Activated CD4-positive, alpha-beta T cell treated with anti-CD3 and anti-CD28 coated beads for 36 hours (primary cell): ENCODE measurements at places on chromosomes 1 and 21.
A peak's percentile ranks its signal among the peaks of the same experiment; 100 is the strongest.

DNA sequence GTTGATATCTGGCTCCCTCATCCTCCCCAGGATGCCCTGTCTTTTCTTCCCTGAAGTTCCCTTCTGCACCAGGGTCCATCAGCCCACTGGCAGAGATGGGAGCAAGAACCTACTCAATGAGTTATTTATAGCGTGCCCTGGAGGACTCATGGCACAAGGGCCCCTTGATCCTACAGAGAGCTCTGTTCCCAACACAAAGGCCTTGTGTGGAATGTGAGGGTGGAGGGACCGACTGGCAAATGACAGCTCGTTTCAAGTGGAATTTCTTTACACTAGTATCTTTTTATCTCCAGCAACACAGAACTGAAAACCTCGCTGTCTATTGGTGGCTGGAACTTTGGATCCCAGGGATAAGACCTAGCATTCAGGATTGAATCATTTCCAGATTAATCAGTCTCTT lies 22.4 kb downstream of the CHI3L2 start:
- DNase-seq = no peak

- DNase-seq = no peak
Measured at GRCh38 chr1:234777856-234778220, 167.9 kb upstream of the IRF2BP2 start.

- no peak for DNase-seq
Measured at GRCh38 chr1:162873671-162874666, 13.0 kb upstream of the CCDC190 start.

- DNase-seq = no peak
Measured at GRCh38 chr1:248521856-248522255, 14.0 kb downstream of the OR2G6 start.

GRCh38 chr1:233364695-233365539 lies 37.4 kb downstream of the MAP3K21 start:
- no peak for DNase-seq

GRCh38 chr1:196858811-196859210 lies 29.0 kb upstream of the CFHR4 start:
- no peak for DNase-seq

- DNase-seq = no peak
Measured at GRCh38 chr1:36402504-36402890, 4.8 kb upstream of the LSM10 start.

- DNase-seq = no peak
Measured at GRCh38 chr1:204344665-204345355, 14.9 kb downstream of the PLEKHA6 start.

- DNase-seq = no peak
Measured at GRCh38 chr1:225651872-225652728, 823 bp downstream of the ENAH start.

DNA sequence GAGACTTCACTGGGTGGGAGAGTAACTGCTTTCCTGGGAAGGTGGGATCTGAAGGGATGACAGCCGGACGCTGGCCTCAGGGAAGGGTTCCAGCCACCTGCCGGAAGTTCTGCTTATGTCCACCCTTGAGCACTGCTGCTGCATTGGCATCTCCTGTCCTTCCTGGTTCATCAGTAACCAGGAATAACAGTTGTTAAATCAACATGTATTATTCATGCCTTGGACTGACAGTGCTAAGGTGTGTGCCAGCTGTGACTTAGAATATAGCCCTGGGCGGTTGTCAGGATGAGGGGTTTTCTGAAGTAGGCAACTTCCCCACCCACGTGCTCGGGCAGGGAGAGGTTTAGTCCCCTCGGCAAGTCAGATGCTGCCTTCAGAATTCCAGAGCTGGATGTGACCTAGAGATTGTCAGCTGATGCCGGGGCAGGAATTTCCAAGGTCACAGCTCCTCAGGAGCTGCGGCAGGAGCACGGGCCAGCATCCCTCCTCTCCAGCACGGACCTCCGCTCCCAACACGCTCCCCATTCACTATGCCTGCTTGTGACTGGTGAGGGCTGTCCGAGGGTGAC lies 17.9 kb downstream of the CLDN14 start:
- no peak for DNase-seq

DNA sequence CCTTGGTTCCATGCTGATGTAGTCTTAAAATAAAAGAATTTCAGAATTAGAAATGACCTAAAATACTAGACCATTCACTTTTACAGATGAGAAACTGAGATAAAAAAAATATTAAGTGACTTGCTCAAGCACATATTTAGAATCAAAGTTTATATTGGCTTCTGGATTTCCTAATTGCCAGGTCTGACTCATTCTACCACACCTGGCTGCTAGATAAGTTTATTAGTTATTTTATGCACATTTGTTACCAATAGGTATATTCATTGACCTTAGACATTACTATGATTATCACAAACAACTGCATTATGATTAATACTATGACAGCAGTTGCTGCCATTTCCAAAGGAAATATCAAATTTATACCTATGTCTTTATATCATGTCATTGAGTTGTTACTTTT lies 497.5 kb downstream of the RWDD3 start:
- DNase-seq = no peak

DNA sequence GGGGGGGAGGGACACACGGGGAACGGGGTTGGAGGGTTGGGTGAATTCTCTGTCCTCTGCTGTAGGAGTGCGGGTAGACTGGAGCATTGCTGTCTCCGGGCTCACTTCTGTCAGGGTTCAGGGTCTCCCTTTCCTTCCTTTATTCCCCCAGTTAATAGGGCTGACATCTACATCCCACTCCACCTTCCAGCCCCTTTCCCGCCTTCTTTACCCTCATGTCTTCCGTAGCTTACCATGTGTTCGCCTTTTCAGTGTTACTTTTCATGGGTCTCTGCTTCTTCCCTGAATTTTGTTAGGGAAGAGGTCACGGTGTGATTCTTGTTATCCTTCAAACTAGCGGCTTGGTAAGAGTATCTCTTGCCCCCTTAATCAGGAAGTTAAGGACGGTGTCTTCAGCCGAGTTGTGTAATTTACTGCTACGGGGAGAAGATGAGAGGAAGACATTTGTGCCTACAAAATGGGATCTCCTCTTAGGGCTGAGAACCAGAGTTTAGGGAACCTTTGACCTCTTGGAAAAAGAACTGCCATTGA lies 917 bp downstream of the RAP1A start:
- DNase-seq = no peak

- DNase-seq = no peak
Measured at GRCh38 chr1:220335668-220336067, 63.4 kb upstream of the RAB3GAP2 start.

DNA sequence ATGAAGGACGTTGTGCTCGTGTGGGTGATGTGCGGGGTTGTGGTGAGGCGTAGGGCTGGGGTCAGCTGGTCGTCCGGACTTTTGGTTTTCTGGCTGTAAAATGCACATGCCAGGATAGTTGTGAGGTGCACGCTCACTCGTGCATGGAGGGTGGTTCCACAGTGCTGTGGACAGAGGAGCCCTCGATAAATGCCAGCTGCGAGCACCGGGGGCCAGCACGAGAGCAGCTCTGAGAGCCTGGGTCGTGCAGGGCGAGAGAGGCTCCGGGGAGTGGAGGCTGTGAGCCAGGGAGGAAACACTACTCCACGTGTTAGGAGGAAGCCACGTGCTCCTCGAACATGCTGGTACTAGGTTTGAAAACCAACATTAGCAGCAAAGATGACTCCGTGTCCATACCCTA lies 39.4 kb downstream of the COL18A1 start:
- no peak for DNase-seq

GRCh38 chr1:23611601-23612327 lies 52.5 kb upstream of the ID3 start:
- DNase-seq = no peak

DNA sequence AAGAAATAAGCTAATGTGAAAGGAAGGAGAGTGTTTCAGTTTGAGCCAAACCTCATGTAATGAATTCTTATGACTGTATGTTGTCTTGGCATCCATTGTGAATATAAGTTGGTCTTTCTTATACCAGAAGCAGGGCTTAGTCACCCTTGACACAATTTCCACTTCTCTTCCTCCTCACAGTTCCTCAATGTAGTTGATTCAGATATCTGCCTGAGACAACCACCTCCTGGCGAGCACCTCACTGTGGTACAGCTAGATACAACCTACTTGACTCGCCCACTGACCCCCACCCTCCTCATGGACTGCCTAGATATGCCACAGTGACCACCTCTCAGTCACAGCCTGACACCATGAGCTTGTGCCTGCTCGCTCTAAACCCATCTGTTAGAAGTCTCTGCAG lies 45.6 kb downstream of the KYAT3 start:
- peak; percentile 41 for DNase-seq

GRCh38 chr1:159068886-159069285 lies 7.7 kb downstream of the AIM2 start:
- no peak for DNase-seq

GRCh38 chr1:6500544-6501278 lies 9.2 kb upstream of the PLEKHG5 start:
- DNase-seq = no peak

GRCh38 chr1:39995973-39996393 lies 41.0 kb downstream of the MFSD2A start:
- peak; percentile 14 for DNase-seq

DNA sequence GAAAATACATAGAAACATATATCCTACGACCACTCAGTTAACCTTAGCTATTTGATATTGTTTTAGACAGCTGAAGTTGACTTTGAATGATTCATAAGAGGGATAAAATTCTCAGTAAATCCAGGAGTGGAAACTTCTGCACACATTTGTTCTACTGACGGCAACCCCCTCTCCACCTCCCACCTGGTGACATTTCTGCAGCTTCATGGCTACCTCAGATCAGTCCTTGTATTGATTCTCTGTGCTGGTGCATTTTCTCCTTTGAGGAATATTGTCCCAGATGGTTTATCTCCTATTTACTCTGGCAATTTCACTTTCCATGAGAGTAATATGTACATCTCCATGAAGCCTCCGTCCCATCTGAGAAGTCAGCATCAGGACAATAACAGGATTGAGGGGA lies 57.7 kb upstream of the COA6 start:
- DNase-seq = peak; percentile 59

DNA sequence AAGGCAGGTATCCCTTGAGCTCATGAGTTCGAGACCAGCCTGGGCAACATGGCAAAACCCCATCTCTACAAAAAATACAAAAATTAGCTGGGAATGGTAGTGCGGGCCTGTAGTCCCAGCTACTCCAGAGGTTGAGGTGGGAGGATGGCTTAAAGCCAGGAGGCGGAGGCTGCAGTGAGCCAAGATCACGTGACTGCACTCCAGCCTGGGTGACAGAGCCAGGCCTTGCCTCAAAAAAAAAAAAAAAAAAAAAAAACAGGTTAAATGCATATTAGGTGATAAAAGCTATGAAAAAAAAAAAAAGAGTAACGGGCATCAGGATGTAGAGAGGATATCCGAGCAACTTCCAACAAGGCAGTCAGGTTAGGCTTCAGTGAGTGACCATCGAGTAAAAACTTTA lies 2.8 kb upstream of the SRRM1 start:
- DNase-seq = no peak

DNA sequence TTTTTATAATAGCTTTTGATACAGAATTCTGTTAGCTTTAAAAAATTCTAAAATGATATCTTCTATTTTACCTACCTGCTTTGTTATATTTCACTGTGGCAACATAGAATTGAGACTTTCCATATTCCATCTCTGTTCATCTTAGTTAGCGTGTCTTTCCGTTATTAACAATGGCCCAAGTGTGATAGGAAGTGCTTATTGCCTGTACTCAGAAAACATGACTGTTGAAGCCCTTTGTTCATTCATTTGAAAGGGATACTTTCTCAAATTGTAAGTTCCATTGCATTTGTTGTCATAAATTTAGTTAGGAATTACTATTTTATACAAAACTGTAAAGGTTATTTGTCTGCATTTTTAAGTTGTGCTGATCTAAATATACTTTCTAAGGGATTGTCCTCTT lies 73.1 kb downstream of the LAMC1 start:
- no peak for DNase-seq

DNA sequence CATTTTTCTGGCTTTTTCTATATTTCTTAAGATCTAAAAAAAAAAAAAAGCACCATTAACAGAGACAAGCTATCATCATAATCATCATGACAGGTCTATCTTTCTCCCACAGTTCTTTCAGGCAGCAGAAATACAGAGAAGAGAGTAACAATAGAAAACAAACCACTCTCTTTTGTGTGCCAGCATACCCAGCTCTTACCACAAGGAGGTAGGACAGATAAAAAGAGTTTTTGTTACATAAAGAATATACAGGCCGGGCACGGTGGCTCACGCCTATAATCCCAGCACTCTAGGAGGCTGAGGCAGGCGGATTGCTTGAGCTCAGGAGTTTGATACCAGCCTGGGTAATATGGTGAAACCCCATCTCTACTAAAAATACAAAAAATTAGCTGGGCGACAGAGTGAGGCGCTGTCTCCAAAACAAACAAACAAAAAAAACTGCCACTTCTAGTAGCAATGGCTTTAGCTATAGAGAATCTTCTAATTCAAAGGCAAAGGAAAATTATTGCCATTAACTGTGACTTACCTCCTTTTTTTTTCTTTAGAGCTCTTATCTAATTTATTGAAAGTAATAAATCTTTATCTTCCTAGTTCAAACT lies 39.7 kb downstream of the ANKRD13C start:
- DNase-seq = no peak

DNA sequence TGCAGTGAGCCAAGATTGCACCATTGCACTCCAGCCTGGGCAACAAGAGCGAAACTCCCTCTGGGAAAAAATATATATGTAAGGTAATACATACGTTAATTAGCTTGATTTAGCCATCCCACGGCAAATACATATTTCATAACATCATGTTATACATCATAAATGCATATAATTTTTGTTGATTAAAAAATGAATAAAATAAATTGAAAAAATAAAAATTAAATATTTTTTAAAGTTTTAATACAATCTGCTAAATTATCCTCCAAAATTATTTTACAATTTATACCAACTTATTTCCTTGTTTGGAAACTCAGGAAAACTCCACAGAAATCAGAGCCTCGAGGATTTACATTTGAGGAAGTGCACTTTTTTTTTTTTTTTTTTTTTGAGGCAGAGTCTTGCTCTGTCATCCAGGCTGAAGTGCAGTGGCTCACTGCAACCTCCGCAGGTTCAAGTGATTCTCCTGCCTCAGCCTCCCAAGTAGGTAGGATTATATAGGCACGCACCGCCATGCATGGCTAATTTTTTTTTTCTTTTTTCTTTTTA lies 12.6 kb upstream of the IPO9 start:
- DNase-seq = no peak

- no peak for DNase-seq
Measured at GRCh38 chr1:17575797-17576518, 36.5 kb downstream of the ARHGEF10L start.

DNA sequence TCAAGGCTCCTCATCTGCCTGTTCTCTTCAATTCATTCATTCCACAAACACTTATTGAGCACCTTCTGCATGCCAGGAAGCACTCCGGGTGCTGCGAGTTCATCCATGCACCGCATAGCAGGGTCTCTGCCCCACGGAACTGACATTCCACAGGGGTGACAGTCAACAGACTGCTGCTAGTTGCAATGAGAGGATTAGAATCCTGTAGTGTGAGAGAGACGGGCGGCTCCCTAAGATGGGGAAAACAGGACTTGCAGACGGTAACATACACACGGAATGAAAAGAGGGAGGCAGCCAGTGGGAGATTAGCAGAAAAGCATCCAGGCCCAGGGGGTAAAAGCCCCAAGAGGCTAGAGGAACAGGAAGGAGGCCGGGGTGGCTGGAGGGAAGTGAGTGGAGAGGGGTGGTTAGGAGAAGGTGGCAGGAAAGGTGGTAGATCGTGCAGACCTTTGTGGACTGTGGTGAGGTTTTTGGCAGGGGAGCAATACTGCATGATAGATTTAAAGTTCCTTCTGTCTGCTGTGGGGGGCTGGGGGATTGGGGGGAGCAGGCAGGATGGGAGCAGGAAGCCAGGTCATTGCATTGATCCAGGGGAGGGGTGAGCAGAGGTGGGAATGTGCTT lies 6.6 kb downstream of the TNFRSF8 start:
- no peak for DNase-seq
